ENCODE measurements at places on chromosomes 4 and X. TPM values are rescaled to one million over a fixed set of nuclear protein-coding genes. Genes with fewer than 3 reads are reported as not detected.
A peak's percentile ranks its signal among the peaks of the same experiment; 100 is the strongest.

GRCh38 chr4:21544415-21544814 is 404.2 kb downstream of the KCNIP4 start:
- no peak for DNase-seq

DNA sequence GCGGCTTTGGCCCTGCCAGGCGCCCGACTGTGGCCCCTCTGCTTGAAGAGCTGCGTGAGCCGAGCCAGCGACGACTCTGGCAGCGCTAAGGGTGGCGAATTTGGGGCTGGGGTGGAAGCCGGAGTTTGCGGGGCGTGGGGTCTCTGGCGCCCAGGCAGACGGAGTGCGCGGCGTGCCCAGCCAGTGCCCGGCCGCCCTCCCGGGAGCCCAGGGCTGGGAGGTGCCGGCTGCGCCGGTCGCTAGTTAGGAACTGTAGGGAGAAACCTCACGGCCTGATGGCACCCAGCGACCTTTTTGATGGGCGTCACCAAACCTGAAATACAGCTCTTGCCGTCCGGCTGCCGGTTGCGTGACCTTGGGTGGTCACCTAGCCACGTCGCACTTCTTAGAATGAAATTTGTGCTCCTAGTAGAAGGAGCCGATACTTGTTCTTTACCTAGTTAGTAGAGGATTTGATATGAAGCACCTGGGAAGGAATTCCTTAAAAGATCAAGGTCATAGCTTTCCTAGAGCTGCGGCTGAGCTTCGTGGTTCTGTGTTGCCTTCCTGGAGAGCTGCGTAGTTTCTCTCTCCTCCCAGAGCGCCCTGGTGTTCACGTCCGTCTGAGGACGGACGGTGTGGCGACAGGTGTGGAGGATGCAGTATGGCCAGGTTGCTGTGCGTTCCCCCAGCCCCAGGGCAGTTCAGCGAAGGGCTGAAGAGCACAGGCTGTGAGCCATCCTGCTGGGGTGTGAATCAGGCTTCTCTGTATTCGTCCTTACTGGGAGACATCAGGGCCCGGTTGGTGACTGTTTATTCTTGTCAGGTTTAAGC is 680 bp downstream of the MAEA start:
- DNase-seq = no peak

- DNase-seq = no peak
Observed at GRCh38 chr4:38957893-38958292, 74.3 kb downstream of the TMEM156 start.

Gene IL21
- not detected for total RNA-seq

GRCh38 chr4:128347175-128347868 is 59.7 kb upstream of the PGRMC2 start:
- DNase-seq = no peak

- DNase-seq = no peak
Observed at GRCh38 chrX:105646592-105647372, 175.6 kb upstream of the NRK start.

Gene PABPC1L2B
- total RNA-seq = not detected

Gene TRMT10A
- 5.5 TPM for total RNA-seq

DNA sequence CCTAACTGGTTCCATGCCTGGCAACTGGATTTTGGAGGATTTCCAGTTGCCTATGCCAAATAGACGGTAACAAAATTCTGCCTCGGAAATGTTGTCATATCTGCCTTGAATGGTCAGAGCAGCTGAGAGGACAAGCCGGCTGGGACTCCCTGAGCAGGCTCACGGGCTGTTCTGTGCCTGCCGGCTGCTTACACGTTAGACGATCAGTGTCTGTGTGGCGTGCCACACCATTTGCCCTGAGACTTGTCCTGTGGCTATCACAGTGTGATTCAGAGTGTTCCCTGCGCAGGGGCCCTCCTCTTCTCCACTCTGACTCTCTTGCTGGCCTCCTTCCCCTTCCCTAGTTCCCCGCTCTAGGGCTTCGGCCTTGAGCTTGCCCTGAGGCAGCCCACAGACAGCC is 42.4 kb downstream of the RAI2 start:
- no peak for DNase-seq

DNA sequence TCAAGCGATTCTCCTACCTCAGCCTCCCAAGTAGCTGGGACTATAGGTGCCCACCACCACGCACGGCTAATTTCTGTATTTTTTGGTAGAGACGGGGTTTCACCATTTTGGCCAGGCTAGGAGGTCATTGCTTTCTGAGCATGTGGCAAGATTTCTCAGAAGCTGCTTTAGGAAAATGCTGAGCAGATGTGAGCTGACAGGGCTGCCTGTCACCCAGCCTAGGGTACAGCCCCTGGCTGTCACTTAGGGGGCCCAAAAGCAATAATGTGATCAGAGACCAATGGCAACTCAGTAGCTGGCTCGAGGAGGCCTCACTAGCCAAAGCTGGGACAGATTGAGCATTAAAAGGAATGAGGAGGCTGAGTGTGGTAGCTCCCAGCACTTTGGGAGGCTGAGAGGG is 64.8 kb downstream of the TNIP2 start:
- DNase-seq = no peak

Gene FAM47A
- not detected for total RNA-seq

GRCh38 chr4:95129821-95130311 is 372.1 kb downstream of the BMPR1B start:
- peak; percentile 95 for DNase-seq

- DNase-seq = no peak
Observed at GRCh38 chr4:105548483-105548882, 3.9 kb upstream of the ARHGEF38 start.

Gene CCKAR
- not detected for total RNA-seq

- DNase-seq = no peak
Observed at GRCh38 chr4:104915373-104915772, 231.3 kb upstream of the TET2 start.

- no peak for DNase-seq
Observed at GRCh38 chr4:94171616-94172015, 36.0 kb upstream of the SMARCAD1 start.

DNA sequence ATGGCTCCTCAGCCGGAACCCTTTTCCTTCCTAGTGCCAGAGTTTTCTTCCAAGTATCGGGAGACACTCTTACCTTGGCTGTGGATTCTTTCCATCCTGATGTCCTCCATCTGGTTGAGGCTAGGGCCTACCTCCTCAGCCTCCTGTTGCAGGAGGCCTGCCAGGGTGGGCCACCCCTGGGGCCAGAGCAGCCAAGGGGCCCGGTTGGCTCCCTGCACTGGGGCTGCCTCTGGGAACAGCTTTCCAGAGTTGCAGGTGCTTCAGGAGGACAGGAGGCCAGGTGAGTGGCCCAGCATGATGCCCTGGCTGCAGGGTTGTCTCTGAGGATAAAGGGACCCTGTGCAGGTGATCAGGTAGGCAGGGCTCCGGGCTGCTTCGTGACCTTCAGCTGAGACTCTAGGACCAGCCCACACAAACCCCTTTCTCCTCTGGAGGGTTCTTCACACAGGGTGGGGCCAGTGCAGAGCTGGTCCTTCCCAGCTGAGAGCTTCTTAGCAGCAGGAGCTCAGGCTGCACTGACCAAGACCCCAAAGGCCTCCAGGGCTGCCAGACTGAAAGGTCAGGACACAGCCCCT is 5.3 kb upstream of the GPR78 start:
- no peak for DNase-seq

DNA sequence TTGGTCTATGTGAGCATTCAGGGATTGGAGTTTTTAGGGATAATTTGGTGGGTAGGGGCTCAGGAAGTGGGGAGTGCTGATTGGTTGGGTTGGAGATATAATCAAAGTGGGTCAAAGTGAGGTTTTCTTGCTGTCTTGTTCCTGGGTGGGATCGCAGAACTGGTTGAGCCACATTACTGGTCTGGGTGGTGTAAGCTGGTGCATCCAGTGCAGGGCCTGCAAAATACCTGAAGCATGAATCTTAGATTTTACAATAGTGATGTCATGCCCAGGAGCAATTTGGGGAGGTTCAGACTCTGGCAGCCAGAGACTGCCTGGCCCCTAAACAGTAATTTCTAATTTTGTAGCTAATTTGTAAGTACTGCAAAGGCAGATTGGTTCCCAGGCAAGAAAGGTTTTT is 665.6 kb upstream of the PRKX start:
- DNase-seq = no peak

Gene OTUD6A
- total RNA-seq = not detected

GRCh38 chrX:69556060-69557011 is 52.2 kb downstream of the NALF2 start:
- DNase-seq = peak; percentile 39

- no peak for DNase-seq
Observed at GRCh38 chr4:184313702-184314659, 96.3 kb upstream of the ENPP6 start.

DNA sequence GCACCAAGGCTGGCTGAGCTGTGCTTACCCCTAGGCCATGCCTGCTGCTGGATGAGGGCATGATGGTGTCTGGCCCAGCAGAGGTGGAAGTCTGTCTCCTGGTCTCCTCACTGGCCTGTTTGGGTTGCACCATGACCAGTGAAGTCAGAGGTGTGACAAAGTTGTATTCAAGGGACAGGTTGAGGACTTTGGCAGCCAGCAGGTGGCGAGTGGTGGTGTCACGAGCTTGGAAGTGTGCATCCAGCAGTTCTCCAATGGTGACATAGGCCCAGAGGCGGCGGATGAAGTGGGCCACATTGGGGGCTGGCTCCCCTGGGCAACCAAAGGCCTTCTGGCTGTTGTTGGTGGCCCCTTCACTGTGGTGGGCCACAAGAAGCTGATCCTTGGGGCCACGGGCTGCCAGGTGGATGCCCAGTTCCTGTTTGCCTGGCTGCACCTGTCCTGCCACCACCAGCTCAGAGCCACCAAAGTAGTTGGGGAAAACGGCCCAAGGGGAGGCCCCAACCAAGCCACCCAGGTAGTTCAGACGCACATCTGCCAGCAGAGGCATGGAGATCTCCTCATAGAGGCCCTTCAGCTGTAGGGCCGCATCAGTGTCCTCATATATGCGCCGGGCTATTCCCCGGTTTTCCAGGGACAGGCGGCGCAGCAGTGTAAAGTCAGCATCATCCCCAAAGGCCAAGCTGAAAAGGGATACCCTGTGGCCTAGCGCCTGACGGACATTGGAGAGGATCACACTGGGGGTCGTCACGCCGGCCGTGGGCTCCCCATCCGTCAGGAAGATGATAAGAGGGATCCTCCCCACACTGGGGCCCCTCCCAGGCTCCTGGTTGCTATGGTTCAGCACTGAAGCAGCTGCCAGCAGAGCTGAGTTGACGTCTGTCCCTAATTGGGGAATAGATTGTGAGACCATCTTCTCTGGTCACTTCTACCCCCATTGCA is 39.7 kb downstream of the ITIH6 start:
- no peak for DNase-seq

Gene CXCL3
- total RNA-seq = 0.53 TPM

GRCh38 chr4:117588771-117589170 is 445.5 kb upstream of the NDST3 start:
- no peak for DNase-seq

Gene PRRG1
- total RNA-seq = 14.5 TPM

Gene KIAA1210
- total RNA-seq = 0.04 TPM

- DNase-seq = peak; percentile 60
Observed at GRCh38 chr4:112075129-112075753, 70.0 kb upstream of the FAM241A start.

- DNase-seq = no peak
Observed at GRCh38 chr4:82585690-82586435, 24.1 kb upstream of the TMEM150C start.

GRCh38 chr4:100430451-100430850 is 87.4 kb downstream of the EMCN start:
- DNase-seq = no peak

DNA sequence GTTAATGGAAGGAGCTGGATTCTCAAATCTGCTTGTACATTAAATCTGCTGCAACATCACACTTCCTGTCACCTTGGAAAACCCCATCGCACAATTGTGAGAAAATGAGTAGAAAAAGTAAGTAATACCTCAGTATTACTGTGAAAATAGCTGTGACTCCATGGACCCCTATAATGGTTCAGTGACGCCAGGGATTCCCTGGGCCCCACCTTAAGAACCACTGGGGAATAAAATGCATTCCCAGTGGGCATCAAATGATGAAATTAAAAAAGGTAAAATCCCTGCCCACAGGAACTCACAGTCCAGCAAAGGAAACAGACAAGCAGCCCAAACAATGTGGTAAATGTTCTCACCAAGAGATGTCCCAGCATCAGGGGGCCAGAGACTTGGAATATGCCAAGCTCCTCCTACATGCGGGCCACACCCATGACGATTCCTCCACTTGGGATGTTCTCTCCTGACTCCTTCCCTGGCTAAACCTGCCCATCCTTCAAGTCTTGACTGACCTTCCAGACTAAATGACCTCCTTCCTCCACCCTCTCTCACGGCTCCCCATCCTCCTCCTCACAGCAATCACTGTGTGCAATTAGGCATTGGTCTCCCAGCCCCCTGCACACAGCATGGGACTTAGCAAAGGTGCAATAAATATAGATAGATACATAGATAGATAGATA is 2.6 kb downstream of the EVC2 start:
- DNase-seq = no peak

DNA sequence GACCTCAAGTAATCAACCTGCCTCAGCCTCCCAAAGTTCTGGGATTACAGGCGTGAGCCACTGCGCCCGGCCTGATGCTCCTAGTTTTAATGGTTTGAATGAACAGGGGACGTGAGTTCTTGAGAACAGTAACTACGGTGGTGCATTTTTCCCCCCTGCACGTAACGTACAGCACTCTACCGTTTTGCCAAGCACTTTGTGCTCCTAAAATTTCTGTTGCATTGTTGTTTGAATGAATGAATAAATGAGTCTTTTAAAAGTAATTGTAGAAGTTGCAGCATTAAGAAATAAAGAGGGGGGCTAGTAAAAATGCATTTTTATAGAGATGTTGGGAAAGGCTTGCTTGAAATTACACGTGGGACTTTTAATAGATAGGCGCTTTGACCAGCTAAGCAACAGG is at the start of gene RPA4:
Gene RPA4 (plus strand): TSS at position 301 of the 400 bp plus-strand sequence. CDS start 403 bp downstream, outside the sequence.
- no peak for DNase-seq

DNA sequence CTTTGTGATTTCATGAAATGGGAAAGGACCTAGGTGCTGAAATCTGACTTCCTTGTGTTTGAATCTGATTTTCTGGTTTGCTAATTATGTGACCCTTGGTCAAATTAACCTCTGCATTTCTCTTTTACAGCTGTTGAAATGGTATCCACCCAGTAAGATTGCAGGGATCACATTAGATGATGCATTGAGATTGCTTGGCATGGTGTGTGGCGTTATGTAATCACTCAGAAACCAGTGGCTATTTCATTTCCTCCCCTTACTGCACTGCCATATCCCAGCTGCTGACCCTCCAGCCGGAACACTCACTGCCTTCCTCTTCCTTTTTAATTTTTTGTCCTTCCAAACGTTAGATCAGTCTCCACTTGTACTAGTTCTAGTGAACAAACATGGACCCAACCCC is 79.0 kb downstream of the KLHL8 start:
- no peak for DNase-seq

All from H4 (cell line).